Activated gamma-delta T cell (primary cell): ENCODE measurements at places on chromosomes 13 and 19.

DNA sequence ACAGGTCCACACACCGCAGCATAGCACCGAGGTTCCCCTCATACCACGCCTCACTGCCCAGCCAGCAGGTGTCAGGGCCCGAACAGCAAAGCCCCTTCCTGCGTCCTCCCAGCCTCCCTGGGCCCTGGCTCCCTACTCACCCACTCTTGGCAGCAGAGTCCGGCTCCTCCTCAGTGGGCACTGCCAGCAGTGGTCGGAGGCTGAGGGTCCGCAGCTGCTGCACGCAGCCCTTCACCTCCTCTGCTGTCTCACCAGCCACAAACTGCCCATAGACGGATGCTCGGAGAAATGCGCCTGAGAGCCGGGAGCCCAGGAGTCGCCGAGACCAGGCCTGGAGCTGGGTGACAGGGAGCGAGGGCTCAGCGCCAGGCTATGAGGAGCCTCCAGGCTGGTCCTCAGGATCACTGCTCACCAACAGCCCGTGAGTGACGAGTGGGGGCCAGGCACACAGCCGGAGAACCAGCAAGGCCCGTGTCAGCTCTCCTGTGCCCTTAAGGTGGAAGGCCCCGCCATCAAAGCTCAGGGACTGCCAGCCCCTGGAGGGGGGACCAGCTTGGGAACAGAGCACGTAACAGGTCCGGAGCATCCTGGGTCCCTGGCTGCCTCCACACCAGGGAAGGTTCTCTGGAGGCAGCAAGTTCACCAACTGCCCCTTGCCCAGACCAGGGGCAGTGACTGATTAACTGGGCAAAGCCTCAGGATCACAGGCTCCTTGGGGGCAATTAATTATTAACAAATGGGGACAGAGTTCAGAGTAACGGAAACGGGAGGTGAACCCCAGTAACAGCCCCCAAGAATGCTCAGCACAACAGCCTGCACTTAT, at the start of gene PRODH2:
PRODH2 (minus strand) TSS at position 626 of the 823 bp plus-strand sequence; CDS start at position 586, 40 bp downstream.
- no peak for DNase-seq

DNA sequence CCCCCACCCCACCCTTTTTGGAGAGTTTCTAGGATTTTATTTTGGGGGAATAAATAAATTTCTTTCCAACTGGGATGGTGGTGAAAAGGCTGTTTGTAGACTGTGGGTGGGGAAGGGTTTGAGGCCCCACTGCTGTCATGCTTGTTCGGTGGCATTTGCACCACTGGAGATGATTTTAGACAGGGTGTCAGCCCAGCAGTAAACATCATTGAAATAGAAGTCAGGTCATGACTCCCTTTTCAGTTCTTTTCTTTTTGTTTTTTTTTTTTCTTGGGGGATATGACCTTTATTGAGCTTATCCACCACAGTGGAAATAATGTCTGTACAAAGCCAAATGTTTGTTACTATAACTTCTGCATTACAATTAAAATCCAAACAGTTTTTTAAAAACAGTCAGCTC, 14.1 kb downstream of the UBAC2 start:
- no peak for DNase-seq

GRCh38 chr13:41457589-41458186, 338 bp downstream of the RGCC start:
- DNase-seq, result peak; percentile 33

DNA sequence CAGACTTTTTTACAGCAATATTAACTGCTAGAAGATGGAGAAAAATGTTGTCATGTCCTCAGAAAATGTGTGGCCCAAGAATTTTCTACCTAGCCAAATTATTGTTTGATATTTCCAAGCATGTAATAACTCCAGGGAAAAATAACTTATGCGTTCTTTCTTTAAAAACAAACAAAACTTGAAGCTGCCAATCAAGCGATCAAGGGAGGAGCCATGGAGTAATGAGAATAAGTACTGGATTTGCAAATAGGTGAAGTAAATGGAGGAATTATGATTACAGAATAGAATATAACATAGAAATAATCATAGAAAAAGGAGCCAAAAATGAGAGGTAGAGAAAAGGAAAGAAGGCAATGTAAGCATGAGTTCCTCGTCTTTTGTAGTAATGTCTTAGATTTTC, 225.3 kb downstream of the DLEU7 start:
- no peak for DNase-seq

DNA sequence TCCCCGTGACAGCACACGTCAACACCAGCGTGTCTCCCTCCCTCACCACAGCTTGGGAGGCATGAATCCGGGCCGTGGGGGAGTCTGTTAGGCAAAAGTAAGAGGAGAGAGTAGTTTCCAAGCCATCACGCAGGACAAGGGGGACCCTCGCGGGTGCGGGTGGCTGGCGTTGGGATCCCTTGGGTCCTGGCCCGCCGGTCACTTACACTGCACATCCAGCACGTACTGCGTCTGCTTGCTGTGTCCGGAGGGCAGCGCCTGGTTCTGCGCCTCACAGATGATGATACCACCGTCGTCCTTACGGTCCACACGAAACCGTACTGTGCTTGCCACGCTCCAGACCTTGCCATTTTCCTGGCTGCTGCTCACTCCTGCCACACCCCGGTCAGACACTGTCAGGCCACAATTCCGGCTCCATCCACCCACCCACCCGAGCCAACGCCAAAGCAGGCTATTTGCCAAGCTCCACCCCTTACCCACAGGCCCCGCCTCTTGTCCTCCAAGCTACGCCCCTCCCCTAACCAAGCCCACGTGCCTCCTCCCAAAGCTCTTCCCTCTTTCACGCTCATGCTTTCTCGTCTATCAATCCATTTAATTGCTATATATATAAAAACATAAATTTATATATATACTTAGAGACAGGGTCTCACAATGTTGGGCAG, 6.6 kb upstream of the ZNF428 start:
- no peak for DNase-seq

- DNase-seq, result no peak
Measured at GRCh38 chr13:68608147-68608546, 1378.0 kb upstream of the PCDH9 start.

DNA sequence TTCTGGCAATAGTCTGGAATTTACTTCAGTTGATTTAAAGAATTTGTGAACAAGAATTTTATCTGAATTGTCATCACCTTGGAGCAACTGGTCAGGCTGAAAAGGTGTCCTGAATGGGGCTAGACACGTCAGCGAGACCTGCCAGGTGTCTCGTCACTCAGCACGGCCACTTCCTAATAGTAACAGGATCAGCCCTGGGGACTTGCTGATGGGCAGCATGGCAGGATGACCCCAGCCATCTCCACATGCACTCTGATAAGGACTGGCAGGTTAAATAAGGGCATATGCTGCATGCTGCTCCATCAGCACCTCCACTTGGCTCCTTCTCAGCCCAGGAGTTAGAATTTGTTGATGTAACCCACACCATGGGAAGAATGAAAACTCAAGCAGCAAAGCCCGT, 224.2 kb downstream of the FOXO1 start:
- DNase-seq, result no peak

GRCh38 chr13:34634448-34634847, 307.6 kb upstream of the NBEA start:
- DNase-seq, result no peak

DNA sequence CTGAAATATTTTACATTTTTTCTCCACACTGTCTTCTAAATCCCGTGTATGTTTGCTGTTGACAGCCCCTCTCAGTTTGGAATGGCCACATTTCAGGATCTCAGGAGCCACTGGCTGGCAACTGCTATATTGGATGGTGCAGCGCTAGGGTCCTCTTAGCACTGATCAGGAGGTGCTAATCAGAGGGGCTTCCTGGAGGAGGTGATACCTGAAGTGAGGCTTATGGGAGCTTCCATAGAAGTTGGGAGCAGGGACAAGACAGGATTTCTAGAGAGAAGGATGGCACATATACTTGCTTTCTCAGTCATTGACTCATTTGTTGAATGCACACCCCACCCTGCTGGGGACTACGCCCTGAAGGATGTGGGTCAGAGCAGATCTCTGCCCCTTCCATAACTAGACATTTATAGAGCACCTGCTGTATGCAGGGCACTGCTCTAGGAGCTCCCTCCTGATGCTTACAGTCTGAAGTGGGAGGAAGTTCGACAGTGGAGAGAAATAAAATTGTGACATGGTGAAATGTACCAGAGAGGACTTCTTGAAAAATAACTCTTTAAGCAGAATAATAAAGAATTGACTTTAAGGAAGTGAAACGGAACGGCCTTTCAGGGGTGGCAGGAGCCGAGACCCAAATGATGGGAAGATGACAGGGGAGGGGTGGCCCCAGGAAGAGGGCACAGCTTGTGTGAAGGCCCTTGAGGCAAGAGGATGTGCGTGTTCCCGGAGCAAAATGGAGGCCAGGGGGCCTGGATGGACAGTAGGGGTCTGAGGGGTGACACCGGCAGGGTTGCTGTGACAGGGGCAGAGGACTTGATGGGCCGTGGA, 13.1 kb downstream of the AP2A1 start:
- DNase-seq, result no peak

DNA sequence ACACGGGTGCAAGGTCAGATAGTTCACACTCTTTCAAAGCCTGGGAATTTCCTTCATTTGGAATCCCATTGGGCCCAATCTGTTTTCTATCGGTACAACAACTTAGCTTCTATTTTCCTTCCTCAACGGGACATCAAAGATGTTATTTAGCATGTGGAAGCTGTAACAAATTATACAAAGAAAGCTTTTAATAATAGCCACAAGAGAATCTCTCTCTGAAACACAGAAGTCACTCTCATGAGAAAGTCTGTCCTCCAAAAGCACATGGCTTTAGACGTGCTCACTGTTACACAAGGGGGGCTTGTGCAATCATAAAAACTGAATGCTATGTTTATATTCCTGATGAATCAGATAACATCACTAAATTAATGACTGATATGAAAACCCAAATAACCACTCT, 28.9 kb upstream of the CYSLTR2 start:
- DNase-seq, result no peak

DNA sequence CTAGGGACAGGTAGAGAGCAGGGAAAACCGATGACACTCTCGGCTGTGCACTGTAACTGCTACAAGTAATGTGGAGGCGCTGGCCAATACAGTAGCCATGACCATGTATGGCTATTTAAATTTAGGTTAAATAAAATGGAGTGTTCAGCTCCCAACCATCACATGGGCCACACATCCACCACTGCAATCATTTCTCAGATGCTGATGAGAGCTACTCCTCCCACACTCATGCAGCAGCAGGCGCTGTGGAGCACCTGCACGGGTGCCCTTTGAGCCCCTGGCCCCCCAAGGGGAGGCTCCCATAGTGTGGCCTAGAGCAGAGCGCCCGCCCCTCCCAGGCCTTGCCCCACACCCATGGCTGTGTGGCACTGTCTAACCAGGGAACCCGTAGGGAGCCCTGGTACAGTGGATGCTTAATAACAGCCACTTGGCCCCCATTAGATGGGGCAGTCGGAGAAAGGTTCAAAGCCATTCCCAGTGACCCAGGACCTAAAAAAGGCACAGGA, 6.0 kb downstream of the ACP4 start:
- no peak for DNase-seq

DNA sequence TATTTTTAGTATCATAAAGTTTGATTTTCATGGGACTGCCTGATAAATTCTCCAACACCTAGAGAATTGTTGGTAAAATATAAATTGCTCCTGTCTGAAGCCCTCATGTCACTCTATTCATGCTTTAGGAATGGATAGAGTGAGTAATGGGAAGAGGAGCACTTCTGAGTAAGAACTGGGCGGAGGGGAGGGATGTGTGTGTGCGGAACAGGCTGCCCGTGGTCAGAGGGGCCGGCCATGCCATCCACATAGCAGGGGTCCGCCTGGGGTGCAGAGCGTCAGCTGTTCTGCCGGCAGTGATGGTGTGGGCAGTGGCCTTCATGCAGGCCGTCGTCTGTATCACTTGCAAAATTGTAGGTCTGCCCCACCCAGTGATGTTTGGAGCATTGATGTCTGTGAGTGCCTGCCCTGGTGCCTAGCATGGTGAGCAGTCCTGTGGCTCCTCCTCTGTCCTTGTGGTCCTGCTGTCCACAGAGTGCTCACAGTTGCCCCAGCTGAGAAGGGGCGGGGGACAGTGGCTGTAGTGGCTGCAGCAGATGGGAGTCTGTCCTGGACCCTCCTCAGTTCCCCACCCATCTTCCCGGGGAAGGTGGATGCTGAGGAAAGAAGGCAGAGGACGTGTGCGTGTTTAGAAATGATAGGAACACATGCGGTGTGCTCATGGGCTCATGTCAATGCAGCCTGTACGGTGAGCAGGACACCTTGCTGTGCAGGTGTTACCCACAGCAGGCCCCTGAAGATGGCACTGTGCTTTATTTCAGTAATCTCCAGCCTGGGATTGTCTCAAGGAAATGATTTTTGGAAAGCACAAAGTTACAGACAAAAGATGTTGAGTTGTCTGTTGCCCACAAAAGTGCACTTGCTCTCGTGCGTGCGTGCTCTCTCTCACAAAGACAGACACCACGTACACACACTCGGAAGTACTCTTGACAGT, 49.4 kb upstream of the TEX29 start:
- DNase-seq, result no peak

GRCh38 chr13:42883142-42883541, 101.8 kb downstream of the FAM216B start:
- DNase-seq, result no peak
